ENCODE measurements at places on chromosomes 2 and 18.

DNA sequence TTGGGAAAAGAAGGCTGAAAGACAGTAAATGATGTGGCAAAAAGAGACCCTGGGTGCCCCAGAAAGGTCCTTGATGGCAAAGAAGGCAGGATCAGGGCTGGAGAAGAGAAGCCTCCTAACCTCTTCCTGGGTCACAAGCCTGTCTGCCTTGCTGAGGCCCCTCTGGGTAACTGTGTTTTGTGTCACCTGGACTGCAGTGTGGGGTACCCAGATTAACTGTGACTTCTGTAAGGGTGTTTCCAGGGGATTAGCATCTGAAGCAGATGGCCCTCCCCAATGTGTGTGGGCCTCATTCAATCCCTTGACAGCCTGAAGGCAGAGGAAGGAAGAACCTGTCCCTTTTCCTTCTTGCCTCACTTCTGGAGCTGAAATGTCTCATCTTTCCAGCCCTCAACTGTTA is 35.6 kb upstream of the APCDD1 start:
- DNase-seq = no peak

DNA sequence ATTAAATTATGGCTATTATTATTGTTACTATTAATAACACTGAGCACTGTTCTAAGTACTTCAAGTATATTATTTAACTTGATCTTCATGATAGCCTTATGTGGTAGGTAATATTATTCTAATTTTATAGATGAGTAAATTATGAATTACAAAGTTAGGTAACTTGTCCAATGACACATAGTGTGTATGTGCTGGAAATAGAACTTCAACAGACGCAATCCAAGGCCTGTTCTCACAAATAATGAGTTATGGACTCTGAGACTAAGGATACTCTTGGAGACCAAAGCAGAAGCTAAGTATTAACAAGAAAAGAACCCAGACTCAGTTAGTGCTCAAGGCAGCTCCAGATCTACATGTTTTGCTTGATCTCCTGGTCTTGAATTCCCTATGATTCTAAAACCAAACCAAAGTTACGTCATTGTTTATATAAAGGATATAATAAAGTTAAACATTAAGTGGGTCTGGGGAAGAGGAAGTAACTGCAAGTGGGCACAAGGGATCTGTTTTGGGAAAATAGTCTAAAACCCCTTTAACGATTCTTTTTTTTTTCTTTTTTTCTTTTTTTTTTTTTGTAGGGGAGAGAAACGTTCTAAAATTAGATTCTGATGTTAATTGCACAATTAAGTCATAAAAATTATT is 211.3 kb downstream of the ERBB4 start:
- DNase-seq = no peak

GRCh38 chr2:85987266-85988174 is 98.7 kb upstream of the ST3GAL5 start:
- DNase-seq = no peak

- DNase-seq = no peak
These were observed 52.1 kb upstream of the ACAA2 start for GRCh38 chr18:49865401-49865800.

DNA sequence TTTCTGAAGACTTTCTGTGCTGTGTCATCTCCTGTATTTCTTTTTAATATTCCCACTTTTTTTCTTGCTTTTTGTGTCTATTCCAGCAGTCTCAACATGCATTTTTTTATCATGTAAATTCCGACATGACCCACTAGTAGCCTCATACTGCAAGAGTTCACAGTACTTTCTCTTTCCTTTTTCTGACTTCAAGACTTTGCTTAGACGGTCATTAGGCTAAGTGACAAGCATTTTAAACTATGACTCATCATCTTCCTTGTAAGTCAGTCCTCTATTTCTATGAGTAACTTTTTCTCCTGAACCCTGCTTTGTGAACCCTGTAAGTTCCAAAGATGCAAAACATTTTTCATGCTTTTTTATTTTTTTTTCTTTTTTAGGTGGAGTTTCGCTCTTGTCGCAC is 381.2 kb downstream of the TXNL1 start:
- DNase-seq = peak; percentile 17

GRCh38 chr2:227325839-227326195 is 766 bp downstream of the MFF start:
- peak; percentile 15 for DNase-seq

DNA sequence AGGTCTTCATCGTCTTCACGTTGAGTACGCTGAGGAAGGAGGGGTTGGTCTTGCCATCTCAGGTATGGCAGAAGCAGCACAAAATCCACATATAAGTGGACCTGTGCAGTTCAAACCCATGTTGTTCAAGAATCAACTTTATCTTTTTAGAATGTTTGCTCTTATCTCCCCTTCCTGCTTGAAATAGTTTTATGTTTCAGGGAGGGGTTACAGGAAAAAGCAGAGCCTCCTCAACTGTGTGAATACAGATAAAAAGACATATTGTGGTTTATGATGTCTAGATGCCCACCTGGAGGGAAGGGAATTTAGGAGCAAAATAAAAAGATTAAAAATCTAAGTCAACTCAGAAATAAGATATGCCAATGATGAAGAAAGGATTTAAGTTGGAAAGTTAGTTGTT is 75.9 kb downstream of the VRK2 start:
- DNase-seq = no peak

- DNase-seq = no peak
These were observed 43.9 kb downstream of the ATIC start for GRCh38 chr2:215355801-215356200.

DNA sequence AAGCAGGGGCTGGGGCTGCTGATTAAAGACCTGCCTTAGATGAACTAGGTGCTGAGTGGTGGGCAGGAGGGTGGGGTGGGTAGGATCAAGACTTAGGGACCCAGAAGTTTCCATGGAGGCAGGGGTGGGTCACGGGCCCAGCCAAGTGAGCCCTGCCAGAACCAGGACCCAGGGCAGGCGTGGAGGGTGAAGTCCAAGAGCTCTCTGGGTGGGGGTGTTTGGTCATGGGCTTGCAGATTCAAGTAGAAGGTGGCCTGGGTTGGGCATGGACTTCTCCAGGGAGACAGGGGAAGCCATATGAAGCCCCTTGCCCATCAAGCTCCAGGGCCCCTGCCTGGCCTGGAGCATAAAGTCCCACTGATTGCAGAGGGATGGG is 168.8 kb downstream of the SMAD7 start:
- DNase-seq = no peak

GRCh38 chr18:48852292-48852691 is 98.5 kb downstream of the SMAD7 start:
- DNase-seq = no peak

DNA sequence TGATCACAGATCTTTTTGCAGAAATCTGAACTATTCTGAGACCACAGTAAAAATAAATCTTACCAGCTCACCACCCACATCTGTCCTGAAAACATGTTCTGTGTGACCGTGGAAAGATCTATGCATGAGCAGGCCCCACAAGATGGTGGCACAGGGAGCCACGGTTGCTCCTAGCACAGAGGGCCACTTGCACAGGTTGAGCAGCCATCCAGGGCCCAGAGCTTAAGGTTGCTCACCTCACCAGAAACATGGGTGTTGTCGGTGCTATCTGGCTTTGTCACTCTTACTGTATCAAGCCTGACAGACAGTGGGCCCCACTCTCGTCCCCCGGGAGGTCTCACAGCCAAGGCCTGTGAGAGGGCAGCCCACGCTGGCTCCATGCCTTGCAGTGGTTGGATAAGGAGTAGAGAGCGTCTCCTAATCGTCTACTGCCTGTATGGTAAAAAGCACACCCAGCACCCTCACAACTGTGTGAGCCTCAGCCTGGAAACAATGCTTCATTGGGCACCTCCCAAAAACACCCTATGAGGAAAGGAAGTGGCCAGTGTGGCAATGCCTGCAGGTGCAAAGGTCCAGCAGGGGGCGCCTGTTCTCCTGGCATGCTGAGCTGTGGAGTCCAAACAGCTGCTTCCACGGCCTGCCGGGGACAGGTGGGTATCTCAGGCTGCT is 19.6 kb downstream of the TUBB6 start:
- DNase-seq = peak; percentile 82

- DNase-seq = no peak
These were observed 427.5 kb downstream of the PARD3B start for GRCh38 chr2:204972606-204973336.

DNA sequence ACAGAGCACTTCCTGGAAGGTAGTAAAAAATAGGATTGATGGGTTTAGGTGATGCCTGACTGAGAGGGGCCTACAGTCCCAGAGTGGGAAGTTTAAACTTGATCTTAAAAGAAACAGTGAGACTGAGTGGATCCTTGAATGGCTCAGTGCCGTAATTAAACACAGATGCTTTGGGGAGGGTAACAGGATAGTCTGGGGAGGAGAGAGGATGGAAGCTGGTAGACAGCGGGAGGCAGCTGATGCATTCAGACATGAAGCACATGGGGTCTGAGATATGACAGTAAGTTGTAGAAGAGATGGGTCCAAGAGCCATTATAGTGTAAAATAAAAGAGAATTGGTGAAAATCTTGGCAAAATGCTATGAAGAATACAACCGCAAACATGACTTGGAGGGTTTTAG is 54.4 kb downstream of the AOX1 start:
- no peak for DNase-seq
